ENCODE measurements at places on chromosomes 7 and 10. TPM values are rescaled to one million over a fixed set of nuclear protein-coding genes. Genes with fewer than 3 reads are reported as not detected.

DNA sequence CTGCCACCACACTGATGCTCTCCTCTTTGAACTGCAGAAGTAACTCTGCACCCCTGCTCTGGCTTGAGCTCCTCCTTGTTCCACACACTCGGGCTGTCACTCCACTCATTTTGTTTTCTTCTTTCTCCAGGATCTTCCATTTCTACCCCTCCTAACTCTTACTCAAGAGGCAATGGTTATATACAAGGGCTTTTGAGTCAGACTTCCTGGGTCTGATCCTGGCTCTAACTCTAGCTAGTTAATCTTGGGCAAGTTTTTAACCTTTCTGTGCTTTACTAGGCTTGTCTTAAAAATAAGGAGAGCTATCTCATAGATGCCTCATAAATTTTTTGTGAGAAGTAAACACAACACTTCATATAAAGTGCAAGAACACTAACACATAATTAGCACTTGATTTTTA is 45.3 kb upstream of the GNAI1 start:
- DNase-seq, result no peak

- DNase-seq, result no peak
Measured at GRCh38 chr10:48416584-48417232, 110.2 kb downstream of the MAPK8 start.

Gene ASIC3
- total RNA-seq, result 2.6 TPM

DNA sequence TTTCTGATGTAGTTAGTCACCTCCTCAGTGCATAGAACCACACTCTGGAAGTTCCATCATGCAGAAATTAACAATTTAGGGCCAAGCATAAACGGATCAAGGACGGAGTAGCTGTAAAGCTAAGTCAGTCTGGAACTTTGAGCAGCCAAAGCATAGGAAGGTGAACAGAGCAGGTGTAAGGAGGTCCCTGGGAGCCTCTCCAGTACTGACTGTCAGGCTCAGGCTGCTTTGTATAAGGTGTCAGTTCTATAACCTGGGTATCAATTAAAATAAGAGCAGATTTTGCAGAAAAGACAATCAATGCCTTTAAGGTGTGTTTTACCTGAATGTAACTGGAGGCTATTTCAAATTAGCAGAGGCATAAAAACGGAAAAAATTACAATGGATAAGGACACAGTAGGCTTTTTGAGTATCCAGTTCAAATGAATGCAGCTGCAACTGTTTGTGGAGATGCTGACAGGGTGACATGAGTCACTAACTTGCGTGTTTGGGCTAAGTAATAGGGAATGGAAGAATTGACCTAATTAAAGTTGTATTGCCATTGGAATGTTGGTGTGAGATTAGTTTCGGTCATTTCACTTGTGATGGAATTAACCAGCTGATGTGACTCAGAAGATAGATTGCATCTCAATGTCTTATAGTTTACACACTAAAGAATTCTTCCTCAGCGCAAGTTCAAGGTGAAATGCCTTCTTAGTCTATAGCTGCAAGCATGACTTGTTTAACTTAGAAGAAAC is 417.9 kb upstream of the CNTNAP2 start:
- DNase-seq, result no peak

DNA sequence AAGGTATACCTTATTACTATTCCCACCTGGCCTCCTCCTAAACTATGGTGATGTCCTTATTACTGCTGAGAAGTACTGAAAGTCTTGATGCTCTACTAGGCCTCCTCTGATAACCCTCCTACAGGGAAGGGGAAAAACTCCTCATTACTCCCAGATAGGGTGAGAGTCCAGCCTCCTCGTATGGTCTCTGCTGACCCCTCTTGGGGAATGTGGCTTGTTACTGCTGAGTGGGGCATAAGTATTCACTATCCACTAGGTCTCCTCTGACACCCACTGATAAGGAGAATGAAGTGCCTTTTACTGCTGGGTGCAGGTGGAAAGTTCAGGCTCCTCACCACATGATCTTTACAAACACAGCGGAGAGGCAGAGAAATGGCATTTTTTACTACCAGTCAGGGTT is 222.9 kb downstream of the CHRM2 start:
- DNase-seq, result no peak

Gene WNT8B
- total RNA-seq, result not detected

- no peak for DNase-seq
Measured at GRCh38 chr10:74099836-74100235, 50.8 kb downstream of the AP3M1 start.

Gene ZEB1
- total RNA-seq, result 30.2 TPM

DNA sequence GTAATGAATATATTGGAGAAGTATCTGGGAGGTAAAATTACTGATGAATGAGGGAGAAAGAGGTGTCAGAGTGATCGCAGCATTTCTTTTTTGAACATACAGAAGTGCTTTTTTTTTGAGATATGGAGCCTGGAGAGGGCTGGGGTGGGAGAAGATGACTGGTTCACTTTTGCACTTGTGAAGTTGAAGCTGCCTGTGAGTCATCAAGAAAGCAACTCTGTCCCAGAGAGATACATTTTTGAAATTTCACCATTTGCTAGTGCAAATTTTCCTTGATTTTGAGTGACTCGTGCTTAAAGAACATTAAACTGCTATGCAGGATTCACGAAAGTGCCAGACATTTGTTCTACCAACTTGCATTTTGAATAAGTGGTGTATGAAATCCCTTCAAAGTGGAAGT is 81.8 kb downstream of the ADRA2A start:
- DNase-seq, result no peak

DNA sequence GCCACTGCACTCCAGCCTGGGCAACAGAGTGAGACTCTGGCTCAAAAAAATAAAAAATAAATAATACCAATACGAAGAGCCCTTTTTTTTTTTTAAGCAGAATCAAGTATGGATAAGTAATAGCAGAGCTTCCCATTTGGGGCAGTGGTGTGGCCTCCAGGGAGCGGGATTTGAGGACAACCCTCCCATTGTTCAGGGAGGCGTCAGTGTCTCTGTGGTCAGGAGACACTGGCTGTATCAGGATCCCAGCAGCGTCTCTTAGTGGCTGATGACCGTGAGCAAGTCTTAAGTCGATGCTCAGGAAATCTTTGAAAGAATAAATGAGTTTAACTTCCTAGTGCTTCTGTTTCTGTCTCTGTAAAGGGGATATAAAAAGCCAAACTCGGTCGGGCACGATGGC is 25.2 kb upstream of the SH2B2 start:
- DNase-seq, result no peak

GRCh38 chr10:122510326-122510725 is 49.0 kb downstream of the HTRA1 start:
- no peak for DNase-seq

DNA sequence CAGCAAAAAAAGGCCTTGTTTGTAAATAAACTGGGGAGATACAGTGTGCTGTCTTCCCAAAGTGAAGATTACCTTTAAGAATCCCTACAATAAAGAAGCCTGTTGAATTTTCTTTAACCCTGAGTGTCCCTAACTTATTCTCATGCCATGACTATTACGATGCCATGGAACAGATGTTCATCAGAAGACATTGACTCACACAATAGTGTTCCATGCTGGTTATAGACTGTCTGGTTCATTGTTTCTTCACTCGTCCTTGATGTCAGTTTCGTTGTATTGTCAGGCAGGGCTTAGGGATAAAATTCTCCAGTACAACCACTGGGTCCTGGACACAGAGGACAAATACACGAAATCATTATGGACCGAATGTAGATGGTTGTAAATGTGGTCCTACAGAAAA is 36.2 kb upstream of the BMPER start:
- DNase-seq, result no peak

Gene JCAD
- 40.8 TPM for total RNA-seq

DNA sequence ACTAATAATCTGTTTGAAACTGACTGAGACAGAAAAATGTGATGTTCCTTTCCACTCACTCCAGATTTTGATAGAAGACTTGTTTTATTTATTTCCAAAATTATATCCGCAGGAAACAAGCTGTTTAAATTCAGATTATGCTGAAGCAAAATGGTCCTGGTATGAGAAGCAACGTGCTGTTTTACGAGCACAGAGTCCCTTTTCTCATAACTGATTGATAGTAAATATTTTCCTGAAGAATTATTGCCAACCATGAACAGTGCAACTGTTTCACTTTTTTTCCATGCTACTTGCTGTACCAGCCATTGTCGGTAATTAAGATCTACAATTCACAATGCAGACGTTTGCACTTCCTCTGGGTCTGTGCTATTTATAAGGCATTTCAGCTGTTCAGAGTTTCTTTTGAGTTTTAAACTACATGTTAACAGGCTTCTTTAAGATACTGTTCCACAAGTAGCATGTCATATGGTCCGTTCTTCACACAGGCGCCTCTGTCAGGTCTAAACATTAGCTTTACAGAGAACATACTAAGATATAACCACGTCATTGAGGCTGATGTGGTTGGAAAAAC is 103.8 kb downstream of the POLL start:
- no peak for DNase-seq
